ENCODE measurements at places on chromosomes 3 and 15. TPM values are rescaled to one million over a fixed set of nuclear protein-coding genes. Genes with fewer than 3 reads are reported as not detected.

The RASGRF1 gene
- not detected for total RNA-seq

The BNC1 gene
- total RNA-seq, result 1.2 TPM

The TEX55 gene
- total RNA-seq, result not detected

- no peak for DNase-seq
Measured at GRCh38 chr3:124992041-124992440, 57.5 kb upstream of the MUC13 start.

- no peak for DNase-seq
Measured at GRCh38 chr3:188720215-188720614, 451.6 kb upstream of the TPRG1 start.

DNA sequence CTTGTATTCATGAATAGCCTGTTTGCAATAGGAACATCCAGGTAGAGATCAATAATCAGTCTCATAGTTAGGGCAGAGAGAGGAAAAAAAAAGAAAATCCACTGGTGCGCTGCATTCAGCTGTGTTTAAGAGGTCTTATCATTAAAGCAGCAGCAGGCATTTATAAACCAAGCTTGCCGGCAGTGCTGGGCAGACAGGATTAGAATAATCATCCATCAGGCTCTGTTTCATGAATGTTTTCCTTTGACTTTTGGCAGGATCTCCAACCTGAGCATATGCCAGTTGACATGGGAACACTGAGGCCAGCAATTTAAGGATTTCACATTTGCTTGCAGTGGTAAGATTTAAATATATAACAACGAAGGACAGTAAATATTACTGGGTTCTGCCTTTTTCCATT, 305.2 kb upstream of the SEMA6D start:
- no peak for DNase-seq

DNA sequence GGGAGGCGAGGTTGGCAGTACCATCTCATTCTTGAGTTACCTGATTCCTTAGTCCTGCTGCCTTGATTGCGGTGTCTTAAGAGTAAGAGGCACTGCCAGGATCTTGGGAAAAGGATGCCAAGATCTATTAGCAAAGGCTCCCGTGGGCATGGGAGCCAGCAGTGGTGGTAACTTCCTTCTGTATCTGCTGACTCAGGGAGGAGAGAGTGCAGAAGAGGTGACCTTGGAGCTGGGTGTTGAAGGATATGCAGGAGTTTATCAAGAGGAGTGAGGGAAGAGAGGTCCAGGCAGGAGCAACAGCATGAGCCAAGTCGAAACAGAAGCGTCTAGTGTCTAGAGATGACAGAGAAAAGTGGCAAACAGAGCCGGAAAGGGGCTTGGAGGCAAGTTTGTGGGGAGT, 4.5 kb downstream of the MESP2 start:
- DNase-seq, result no peak

GRCh38 chr3:58588030-58588614, 10.9 kb upstream of the FAM107A start:
- DNase-seq, result no peak
